ENCODE measurements at places on chromosomes 2 and 18.
A peak's percentile ranks its signal among the peaks of the same experiment; 100 is the strongest.

- peak; percentile 88 for DNase-seq
Measured at GRCh38 chr2:227460070-227460485, 11.9 kb upstream of the AGFG1 start.

GRCh38 chr2:194289712-194290346, 1367.2 kb upstream of the SLC39A10 start:
- no peak for DNase-seq

DNA sequence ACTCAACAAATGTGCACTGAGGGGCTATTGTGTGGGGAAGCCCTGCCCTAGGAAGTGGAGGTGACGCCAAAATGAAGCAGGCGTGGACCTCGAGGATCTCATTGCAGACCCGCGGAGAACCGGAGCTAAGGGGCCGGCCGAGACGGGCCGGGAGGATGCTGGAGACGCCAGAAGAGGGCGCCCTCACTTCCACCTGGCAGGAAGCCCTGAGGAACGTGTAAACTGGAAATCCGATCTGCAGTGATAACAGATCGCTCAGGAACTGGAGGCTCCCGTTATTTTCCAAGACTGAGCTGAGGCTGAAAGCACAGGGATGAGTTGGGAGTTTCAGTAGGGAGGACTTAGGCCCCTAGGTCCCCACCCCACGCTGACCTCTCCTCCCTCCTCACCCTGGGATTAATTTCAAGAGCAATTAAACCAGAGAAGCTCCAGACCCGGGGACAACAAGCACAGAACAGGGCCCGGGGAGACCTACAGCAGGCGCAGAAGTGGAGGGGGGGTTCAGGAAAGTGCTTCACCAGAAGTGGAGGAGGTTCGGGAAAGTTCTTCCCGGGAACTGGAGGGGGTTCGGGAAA, 7.7 kb upstream of the COL6A3 start:
- peak; percentile 90 for DNase-seq

- DNase-seq, result no peak
Measured at GRCh38 chr2:20235655-20236305, 10.8 kb upstream of the SDC1 start.

GRCh38 chr2:89833780-89834117, 1142.3 kb downstream of the RPIA start:
- DNase-seq, result peak; percentile 47

DNA sequence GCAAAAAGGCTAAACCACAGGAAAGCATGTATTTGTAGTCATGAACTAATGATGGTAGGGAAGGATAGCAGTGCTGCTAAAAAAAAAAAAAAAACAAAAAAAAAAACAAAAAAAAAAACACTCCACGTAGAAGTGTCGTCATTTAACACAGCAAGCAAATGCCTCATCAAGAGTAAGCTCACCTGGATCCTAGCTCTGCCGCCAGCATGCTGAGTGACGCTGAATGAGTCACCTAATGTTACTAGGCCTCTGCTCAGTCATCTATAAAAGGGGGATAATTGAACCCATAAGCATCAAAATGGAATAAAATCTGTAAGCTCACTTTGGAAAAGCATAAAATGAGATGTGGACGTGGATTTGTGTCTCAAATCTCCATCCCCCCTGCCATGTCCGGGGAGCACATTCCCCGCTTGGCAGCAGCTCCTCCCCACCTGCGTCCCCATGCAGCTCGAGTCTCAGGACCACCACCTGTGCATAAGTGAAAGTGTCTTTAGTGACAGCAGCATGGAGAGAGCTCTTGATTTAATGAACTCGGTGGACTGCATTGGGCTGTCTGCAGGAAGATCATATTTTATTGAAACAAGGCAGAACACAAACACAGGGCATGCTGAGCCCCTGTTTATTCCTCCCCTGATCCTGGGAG, 427.5 kb downstream of the LRATD1 start:
- DNase-seq, result no peak

GRCh38 chr2:78355967-78356366, 669.5 kb upstream of the REG3G start:
- DNase-seq, result no peak

GRCh38 chr2:157421964-157422363, 21.9 kb downstream of the CYTIP start:
- no peak for DNase-seq

- DNase-seq, result no peak
Measured at GRCh38 chr2:11339508-11340083, 4.8 kb downstream of the ROCK2 start.

All from fibroblast of mammary gland (primary cell).